ENCODE measurements at places on chromosomes 12 and 14. TPM values are rescaled to one million over a fixed set of nuclear protein-coding genes. Genes with fewer than 3 reads are reported as not detected.

CD163L1 gene
- 2.8 TPM for total RNA-seq

IAPP gene
- total RNA-seq, result not detected

KRT71 gene
- not detected for total RNA-seq

OR11G2 gene
- not detected for total RNA-seq

MMP19 gene
- 1.8 TPM for total RNA-seq

SOCS4 gene
- total RNA-seq, result 15.6 TPM

HSPB8 gene
- 77.2 TPM for total RNA-seq

ASPG gene
- total RNA-seq, result 78.2 TPM

SLC39A5 gene
- total RNA-seq, result not detected

CTSG gene
- total RNA-seq, result 24.4 TPM

STON2 gene
- 58.7 TPM for total RNA-seq

- DNase-seq, result no peak
- peaks cover 21% of the 10 kb centered on the region for H3K27me3 ChIP-seq
- H3K36me3 ChIP-seq, result no peaks in the 10 kb centered on the region
- no peak overlapping the region for H3K4me3 ChIP-seq
Observed at GRCh38 chr14:94774344-94775090, 4.6 kb upstream of the GSC start.

GRCh38 chr14:24113801-24114531, 611 bp upstream of the DCAF11 start:
- peak overlapping the region; percentile 99 for H3K27ac ChIP-seq
- H3K4me3 ChIP-seq, result peak overlapping the region; percentile 66
- H3K36me3 ChIP-seq, result peaks cover 25% of the 10 kb centered on the region
- peak; percentile 58 for DNase-seq
- no peaks in the 10 kb centered on the region for H3K27me3 ChIP-seq
- peaks cover 33% of the 10 kb centered on the region for H3K4me1 ChIP-seq

DNA sequence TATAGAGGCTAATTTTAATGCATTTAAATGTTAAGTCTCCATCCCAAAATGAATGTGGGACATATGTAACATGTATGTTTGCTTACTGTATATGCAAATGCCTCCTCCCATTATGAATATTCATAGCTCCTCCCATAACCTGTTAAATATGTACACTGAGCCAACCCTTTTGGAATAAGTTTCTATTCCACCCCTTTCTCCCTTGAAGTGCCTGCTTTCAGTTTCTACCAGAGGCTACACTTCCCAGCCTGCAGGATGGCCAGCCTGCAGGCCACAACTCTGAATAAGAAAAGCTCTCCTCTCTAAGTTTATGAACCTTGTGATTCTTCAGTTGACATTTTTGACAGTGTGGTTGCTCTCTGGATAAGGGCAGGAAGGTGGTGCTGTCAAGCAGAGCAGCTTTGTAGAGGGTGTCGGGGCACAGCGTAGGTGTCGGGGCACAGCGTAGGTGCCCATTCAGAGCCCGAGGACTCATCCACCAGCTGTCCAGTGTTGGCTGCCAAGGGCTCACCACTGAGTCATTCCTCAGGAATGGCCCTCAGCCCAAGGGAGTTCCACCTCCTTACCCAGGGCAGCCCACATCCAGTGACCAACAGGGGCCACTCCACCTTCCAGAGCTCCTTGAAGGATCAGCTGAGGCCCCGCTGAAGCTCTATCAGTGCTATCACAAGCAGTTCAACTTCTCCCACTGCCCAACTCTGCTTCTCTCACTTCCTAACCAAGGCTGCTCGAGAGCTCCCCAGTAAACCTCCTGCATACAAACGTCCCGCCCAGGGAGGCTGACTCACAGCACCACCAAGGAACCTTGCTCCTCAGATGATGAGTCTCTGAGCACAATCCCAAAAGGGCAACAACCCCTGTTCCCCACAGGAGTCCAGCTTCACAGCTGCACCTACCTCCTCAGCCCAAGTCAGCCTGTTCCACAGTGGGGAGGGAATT, 31.4 kb downstream of the VWF start:
- no peak for DNase-seq
- no peak overlapping the region for H3K4me3 ChIP-seq
- H3K4me1 ChIP-seq, result peaks cover 65% of the 10 kb centered on the region
- H3K27ac ChIP-seq, result peak overlapping the region; percentile 73
- H3K36me3 ChIP-seq, result no peaks in the 10 kb centered on the region

GRCh38 chr12:7058850-7059395, 1.6 kb upstream of the C1S start:
- no peak for DNase-seq
- no peak overlapping the region for H3K27ac ChIP-seq
- no peaks in the 10 kb centered on the region for H3K27me3 ChIP-seq
- H3K4me3 ChIP-seq, result no peak overlapping the region
- peaks cover under 1% of the 10 kb centered on the region for H3K36me3 ChIP-seq
- H3K4me1 ChIP-seq, result peaks cover 27% of the 10 kb centered on the region

DNA sequence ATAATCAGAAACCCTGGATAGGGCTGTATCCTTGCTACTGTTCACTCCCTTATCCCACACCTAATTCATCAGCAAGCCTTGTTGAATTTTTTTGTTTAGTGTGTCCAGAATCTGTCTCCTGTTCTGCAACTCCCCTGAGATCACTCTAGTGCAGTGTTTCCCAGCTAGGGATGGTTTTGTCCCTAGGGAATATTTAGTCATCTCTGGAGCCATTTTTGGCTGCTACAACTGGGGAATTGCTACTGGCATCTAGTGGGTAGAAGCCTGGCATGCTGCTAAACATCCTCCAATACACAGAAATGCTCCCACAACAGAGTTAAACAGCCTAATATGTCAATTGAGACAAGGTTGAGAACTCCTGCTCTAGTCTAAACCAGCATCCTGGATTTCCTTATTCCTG, 248.0 kb downstream of the NPAS3 start:
- no peak for DNase-seq
- no peak overlapping the region for H3K27ac ChIP-seq
- no peaks in the 10 kb centered on the region for H3K36me3 ChIP-seq
- H3K4me3 ChIP-seq, result no peak overlapping the region
- H3K27me3 ChIP-seq, result no peaks in the 10 kb centered on the region
- no peaks in the 10 kb centered on the region for H3K4me1 ChIP-seq

DNA sequence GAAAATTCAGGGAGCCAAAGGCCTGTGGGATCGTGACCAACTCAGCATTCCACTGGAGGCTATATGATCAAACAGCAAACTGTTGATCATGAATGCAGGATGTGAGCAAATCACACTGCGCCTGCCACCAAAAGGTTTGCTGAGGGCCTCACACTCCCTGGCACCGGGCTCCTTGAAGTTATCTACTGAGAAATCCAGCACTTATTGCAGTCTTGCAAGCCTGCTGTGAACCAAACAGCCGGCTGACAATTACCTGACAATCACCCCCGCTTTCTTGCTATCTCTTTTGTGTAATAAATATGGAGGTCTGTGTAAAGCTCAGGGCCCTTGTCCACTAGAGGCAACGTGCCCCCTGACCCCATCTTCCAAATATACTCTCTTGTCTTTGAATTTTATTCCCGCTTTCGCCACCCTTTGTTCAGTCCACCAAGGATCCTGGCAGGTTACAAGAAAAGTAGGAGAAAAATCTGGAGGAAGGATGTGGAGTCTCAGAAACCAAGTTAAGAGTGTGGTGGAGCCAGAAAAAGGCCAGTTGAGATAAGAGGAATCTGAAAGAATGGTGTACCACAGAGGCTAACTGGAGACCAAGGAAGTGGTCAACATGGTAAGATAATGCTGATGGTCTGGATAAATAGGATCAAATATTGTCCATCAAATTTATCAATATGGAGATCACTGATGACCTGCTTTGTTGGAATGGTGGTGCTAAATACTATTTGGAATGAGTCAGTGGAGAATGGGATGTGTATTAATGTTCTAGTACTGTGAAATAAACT, 229.2 kb downstream of the ALX1 start:
- no peaks in the 10 kb centered on the region for H3K4me1 ChIP-seq
- H3K4me3 ChIP-seq, result no peak overlapping the region
- no peaks in the 10 kb centered on the region for H3K36me3 ChIP-seq
- H3K27me3 ChIP-seq, result no peaks in the 10 kb centered on the region

DNA sequence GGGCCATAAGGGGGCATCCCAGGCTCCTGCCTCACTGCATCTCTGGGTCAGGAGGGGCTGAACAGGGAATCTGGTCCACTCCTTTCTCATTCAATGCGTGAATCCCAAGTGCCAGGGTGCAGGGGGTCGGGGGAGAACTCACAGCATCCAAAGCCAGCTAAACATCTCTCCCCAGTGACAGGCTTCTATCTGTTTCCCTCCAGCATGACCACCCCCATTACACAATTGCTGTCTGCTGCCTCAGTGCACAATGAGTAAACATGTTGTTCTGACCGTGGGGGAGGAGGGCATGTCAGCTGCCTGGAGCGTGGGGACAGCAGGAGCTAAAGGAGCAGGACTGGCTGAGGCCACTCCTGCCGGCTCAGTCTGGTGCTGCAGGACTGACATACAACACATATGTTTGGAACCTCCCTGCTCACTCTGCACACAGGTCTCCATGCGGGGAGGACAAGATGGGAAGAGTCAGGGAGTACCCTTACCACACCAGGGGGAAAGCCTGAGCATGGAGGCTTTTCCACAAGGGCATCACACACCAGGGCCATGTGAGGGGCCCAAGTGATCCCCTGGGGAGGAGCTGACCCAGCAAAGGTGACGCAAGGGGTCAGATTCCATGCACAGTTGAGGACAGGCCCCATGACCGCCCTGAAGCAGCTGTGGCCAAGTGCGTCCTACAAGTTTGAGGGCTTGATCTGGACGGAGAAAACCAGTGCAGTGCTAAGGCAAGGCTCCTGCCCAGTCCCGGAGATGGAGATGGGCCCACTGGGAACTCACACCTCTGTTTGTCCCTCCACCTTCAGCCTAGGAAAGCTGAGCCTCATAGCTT, 1.4 kb downstream of the TNS2 start:
- DNase-seq, result no peak
- no peaks in the 10 kb centered on the region for H3K27me3 ChIP-seq
- H3K4me1 ChIP-seq, result peaks cover 92% of the 10 kb centered on the region
- H3K4me3 ChIP-seq, result peak overlapping the region; percentile 62

DNA sequence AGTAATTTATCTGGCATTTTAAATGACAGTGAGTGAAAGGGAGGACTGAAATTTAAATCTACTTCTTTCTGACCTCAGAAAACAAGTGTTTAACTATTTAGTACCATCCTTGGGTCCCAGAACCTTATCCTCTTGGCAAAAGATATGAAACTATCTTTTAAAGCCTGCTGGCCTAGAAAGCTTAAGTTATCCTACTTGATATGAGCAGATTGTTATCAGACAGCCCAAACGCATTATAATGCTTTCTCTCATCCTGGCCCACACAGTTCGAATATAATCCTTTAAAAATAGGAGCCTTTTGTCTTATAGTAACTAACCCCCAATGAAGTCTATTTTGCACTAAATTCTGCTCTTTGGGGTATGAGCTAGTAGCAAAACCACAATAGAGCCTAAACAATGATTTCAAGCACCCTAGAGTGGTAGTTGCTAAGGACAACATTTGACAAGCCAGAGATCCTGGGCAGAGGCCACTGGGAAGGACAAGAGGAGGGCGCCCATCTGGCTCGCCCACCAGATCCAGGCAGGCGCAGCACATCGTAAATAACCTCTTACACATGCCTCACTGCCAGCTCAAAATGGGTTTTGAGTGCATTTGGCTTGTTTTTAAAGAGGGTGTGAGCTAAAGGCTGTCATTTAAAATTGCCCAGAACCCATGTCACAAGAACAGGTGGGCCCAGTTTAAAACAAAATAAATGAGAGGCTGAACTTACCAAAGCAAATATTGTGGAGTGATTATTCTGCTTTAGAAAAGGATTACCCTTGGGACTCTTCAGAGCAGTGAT, 37.7 kb upstream of the CRY1 start:
- DNase-seq, result no peak
- H3K27ac ChIP-seq, result no peak overlapping the region
- H3K27me3 ChIP-seq, result no peaks in the 10 kb centered on the region
- no peaks in the 10 kb centered on the region for H3K36me3 ChIP-seq
- no peak overlapping the region for H3K4me3 ChIP-seq

GRCh38 chr12:54475537-54475936, 2.1 kb upstream of the GTSF1 start:
- no peaks in the 10 kb centered on the region for H3K4me1 ChIP-seq
- no peaks in the 10 kb centered on the region for H3K27me3 ChIP-seq
- H3K4me3 ChIP-seq, result no peak overlapping the region
- H3K36me3 ChIP-seq, result no peaks in the 10 kb centered on the region
- no peak for DNase-seq
- H3K27ac ChIP-seq, result no peak overlapping the region

DNA sequence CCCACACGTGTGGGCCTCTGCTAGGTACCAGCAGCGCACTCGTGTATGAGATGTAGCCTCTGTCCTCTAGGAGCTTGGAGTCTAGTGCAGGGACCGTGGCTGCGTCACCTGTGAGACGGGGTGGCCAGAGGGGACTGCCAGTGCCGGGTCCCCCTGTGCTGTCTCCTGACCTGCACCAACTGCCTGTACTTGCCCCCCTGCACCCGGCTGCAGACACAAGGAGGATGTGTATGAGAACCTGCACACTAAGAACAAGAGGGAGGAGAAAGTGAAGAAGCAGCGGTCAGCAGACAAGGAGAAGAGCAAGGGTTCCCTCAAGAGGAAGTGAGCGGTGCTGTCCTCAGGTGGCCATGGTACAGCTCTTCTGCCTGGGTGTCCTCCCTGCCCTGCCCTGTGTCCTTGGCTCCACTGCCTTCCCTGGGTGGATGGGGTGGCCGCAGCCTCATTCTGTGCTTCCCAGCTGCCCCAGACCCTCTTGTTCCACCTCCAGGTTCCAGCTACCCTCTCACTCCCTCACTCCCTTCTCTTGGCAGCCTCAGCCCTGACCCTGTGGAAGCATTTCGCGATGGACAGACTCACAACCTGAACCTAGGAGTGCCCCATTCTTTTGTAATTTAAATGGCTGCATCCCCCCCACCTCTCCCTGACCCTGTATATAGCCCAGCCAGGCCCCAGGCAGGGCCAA, 9.6 kb downstream of the PTPN6 start:
- no peak for DNase-seq
- peaks cover 68% of the 10 kb centered on the region for H3K4me1 ChIP-seq
- H3K27me3 ChIP-seq, result no peaks in the 10 kb centered on the region
- peaks cover 6% of the 10 kb centered on the region for H3K36me3 ChIP-seq

DNA sequence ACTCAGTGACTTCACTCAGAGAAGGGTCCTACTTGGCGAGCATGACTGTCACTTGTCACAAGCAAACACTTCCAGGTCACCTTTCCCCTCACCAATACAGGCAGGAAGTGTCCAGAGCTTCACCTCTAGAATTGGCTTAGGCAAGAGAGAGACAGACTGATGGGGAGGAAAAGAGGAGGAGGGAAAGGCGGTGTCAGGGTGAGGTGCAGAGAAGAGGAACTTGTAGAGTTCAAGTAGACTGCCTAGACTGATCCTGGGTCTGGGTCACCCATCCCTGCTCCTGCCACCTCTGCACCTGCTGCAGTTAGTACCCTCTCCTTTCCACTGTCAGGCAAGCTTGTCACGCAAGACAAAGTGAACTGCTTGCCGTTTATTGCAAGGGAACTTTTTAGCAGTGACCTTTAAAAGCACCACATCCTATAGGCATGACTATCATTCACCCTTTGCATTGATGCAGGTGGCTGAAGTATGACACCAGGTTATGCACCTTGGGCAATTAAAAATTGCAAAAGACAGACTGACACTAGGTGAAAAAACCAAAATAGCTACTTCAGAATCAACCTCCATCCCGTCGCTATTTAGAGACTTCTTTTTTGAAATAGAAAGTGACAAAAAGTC, 292.4 kb downstream of the SYT1 start:
- H3K4me3 ChIP-seq, result no peak overlapping the region
- no peak for DNase-seq
- no peaks in the 10 kb centered on the region for H3K36me3 ChIP-seq
- no peaks in the 10 kb centered on the region for H3K4me1 ChIP-seq
- no peak overlapping the region for H3K27ac ChIP-seq
- H3K27me3 ChIP-seq, result no peaks in the 10 kb centered on the region
